CD4-positive, alpha-beta memory T cell (primary cell): ENCODE measurements at places on chromosomes 2 and 18.

DNA sequence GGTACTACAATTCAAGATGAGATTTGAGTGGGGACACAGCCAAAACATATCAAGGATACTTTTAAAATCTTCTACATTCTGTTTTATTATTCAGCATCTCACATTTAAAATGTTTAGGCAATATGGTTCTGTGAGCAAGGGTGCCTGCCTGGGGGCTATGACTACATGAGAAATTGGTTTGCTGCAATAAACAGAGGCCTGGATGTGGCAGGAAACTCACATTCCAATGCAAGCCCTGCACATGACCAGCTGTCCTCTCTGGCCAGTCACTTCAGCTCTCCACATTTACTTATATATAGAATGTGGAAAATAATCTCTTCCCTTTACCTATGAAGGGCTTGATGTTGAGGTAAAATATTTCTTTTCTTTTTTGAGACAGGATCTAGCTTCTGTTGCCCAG, 193.4 kb downstream of the LRRTM1 start:
- DNase-seq, result no peak

- no peak for DNase-seq
Observed at GRCh38 chr2:38268001-38268400, 109.1 kb downstream of the ATL2 start.

GRCh38 chr2:150609831-150610582, 122.5 kb upstream of the RND3 start:
- DNase-seq, result no peak

- no peak for DNase-seq
Observed at GRCh38 chr2:174059884-174060244, 94.7 kb upstream of the SP3 start.

DNA sequence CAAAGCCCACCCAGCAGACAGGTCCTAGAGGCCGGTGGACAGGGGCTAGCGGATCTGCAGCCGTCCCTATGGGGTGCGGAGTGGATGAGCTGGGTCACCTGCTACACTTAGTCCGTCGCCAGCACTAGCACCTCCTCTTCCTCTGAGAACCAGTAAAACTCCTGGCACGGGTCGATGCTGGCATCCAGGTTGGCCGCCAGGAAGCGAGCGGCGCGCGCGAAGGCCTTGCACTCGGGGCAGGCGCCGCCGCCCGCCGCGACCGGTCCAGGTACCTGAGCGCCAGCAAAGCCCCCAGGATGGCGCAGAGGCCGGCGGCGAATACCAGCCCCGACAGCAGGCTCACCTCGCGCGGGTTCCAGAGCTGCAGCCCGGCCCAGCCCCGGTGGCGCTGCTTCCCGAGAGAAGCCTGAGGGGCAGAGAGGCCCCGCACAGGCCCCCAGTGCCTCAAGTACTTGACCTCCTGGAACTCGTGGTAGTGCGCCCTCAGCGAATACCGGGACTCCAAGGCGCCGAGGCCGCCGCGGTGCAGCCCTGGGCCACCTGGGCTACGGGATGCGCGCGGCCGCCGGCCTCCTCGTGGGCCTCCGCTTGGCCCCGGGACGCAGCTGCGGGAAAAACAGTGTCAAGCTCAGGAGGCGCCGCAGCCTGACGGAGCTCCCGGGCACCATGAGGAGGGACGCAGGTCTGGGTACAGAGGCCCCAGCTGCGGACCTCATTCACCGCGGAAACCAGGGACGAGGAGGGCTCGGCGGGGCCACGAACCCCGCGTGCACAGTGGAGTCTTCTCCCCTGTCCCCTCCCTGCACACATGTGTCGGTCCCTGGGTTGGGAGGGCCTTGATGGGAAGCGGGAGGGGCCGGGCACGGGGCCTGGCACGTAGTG, 27.5 kb upstream of the ALPP start:
- DNase-seq, result no peak

- no peak for DNase-seq
Observed at GRCh38 chr2:99600981-99601651, 111.3 kb upstream of the REV1 start.

- peak; percentile 51 for DNase-seq
Observed at GRCh38 chr2:64212346-64212745, 68.1 kb upstream of the PELI1 start.

- DNase-seq, result no peak
Observed at GRCh38 chr2:205969584-205969983, 116.4 kb downstream of the INO80D start.

DNA sequence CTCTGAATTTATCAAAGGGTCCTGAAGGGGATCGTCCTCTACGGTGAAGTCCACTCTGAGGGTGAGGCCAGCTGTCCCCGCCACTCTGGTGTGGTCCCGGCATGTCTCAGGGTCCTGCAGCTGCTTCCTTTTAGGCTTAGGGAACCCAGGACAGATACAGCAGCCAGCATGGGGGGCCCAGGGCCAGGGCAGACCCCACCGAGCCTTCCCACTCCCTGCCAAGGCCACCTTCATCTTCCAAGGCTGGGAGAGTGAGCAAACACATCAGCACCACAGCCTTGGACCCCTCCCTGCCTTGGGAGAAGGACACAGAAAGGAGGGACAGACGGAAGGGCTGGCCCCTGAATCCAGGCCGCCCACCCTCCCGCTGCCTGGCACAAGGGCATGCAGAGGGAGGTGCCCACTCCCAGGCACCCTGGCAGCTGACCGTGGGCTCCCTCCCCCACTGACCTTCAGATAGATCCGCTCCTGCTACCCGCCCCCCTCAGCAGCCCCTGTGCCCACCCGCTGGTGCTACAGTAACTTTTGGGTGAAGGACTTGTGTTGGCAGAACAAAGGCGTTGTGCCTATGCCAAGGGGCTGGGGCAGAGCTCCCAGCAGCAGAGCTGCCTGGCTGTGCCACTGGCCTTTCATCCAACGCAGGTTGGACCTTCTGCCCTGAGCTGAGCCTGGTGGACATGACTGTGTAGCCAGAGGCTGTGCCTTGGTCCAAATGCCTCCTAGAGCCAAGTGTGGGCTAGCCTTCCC, 7.6 kb downstream of the CYP26B1 start:
- no peak for DNase-seq

DNA sequence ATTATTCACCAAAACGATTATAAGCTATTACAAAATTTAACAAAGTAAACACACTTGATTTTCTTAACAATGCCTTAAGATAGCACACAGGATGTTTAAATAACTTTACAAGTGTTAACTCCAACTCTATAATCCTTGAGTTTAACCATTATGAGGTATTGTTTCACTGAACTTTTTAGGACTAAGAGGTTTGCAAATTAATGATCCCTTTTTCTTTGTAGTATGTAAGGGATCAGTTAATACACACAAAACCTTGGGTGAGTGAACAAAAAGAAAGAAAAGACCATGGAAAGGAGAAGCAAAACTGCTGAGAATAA, 21.5 kb upstream of the TFPI start:
- DNase-seq, result no peak

DNA sequence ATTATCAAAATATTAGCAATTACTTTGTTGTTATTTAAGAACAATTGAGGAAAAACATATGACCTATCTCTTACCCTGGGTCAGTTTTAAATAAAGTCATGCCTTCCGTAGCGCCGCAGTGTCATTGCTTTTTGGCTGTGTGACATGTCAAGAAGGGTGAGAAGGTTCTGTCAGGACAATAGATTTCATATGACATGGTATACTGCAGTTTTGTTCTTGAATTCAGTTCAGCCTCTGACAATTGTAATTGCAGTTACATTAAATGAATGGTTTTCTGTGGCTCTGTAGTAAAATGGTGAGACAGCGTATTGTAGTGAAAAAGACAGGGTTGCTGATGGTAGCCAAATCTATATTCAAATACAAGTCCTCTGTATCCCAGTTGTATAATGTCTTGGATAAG, 307.2 kb downstream of the CDH2 start:
- no peak for DNase-seq

- DNase-seq, result no peak
Observed at GRCh38 chr2:234690569-234691213, 193.8 kb upstream of the ARL4C start.

DNA sequence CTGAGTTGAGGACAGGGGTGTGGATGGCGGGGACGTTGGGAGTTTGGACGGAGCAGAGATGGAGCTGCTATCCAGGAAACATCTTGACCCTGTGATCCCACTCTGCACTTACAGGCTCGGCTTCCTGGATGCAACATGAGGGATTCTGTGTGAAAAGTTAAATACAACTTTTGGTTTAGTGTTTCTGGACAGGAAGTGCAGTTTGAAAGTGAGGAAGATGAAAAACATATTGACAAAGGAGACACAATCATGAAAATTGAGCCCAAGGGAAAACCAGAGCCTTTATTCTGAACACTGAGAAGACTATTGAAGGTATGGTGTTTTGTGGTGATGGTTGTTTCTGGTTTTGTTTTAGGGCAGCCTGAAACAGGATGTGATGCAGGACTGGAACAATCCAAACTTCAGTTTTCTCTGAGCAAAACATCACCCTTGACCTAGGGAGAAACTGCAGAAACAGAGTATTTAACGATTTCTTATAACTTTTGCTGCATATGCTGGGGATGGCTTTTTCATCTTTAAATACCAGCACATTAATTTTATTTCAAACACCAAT, 76.5 kb upstream of the RFX8 start:
- no peak for DNase-seq

GRCh38 chr18:64986906-64987495, 763.8 kb upstream of the CDH7 start:
- no peak for DNase-seq

DNA sequence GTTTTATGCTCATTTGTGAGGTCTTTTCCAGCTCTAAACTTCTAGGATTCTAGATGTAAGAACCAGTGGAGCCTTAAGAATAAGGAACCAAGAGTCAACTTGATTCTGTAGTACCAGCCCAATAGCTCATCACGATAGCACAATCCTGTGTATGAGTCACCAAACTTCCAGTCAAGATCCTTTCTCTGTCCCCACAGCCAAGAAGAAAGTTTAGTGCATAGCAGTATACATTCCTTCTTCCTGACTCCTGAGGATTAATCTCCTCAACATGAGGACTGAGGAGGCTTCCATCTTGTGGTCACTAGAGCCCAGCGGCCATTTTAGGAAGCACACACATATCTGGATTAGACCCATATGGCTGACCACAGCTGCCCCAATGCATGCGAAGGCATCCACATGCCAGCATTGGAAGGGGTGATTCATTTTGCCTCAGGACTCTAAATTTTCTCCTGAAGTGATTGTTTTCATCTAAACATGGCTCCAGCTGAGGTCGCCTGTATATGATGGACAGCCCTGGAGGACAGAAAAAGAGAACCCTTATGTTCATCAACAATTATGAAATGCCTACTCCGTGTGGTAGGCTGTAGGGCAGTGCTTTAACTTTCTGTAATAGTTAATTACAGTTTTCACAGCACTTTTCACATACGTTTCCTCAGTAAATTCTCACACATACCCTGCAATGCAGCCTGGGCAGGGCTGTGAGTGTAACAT, 53.5 kb downstream of the RASGRP3 start:
- no peak for DNase-seq

GRCh38 chr18:5962362-5962761, 67.0 kb upstream of the TMEM200C start:
- DNase-seq, result no peak

- no peak for DNase-seq
Observed at GRCh38 chr2:43612944-43613343, 17.1 kb upstream of the THADA start.

GRCh38 chr2:214035091-214035852, 375.6 kb upstream of the VWC2L start:
- DNase-seq, result no peak

DNA sequence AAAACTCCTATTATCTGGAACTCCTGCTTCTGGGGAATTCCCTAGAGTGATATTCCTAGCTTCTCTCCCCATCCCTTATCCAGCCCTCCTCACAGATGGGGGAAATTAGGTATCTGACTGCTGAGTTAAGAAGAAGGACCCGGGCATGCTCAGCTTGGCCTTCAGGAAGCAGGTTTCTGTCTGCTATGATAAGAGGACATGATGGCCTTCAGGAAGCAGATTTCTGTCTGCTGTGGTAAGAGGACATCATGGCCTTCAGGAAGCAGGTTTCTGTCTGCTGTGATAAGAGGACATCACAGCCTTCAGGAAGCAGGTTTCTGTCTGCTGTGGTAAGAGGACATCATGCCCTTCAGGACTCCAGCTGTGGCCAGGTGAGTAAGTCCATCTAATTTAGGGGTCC, 65.2 kb downstream of the PLEKHM3 start:
- no peak for DNase-seq

DNA sequence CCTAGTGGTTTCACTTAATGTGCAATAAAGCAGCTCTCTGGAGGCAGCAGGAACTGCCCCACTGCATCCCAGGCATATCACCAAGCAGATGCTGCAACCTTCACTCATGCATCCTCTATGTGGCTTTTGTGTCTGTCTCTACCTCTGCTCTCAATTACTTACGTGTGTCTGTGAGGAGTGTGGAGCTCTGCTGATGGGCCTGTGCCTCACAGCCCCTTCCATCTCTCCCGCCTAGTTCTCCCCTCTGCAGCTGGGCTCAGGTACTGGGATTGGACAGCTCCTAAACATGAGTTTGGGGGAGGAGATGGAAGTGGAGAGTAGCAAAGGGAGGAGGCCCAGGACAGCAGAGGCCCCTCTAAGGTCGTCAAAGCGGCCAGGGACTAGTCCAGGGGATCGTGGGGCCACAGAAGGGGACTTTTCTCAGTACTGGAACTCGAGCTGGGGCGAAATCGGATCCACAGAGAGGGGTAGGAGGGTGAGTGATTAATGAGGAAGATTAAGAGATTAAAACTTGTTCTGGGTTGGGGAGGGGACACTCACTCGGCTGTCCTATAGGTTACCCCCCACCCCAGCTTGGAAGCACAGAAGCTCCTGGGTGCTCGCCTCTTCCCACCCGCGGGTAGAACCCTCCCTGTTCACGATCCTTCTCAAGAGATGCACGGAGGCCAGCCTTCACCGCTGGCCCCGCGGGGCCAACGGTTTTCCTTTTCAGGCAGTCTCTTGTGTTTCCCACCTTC, 2.1 kb upstream of the LBX2 start:
- DNase-seq, result no peak
